ENCODE measurements at places on chromosomes 1 and 21. TPM values are rescaled to one million over a fixed set of nuclear protein-coding genes. Genes with fewer than 3 reads are reported as not detected.

The CACNA1S gene
- total RNA-seq, result under 0.01 TPM

The ATF3 gene
- 8.6 TPM for total RNA-seq

The KCNN3 gene
- 1.6 TPM for total RNA-seq

The NBPF20 gene
- 3.6 TPM for total RNA-seq

The FLG2 gene
- not detected for total RNA-seq

The S100A9 gene
- 43.2 TPM for total RNA-seq

The C1orf210 gene
- 11.7 TPM for total RNA-seq

The FAM131C gene
- not detected for total RNA-seq

The RGS1 gene
- 10.4 TPM for total RNA-seq

The PRR9 gene
- total RNA-seq, result not detected

The DUSP23 gene
- 91.1 TPM for total RNA-seq

The CCDC30 gene
- 8.9 TPM for total RNA-seq

The SPRR2E gene
- total RNA-seq, result not detected

The NBPF11 gene
- 10.1 TPM for total RNA-seq

The CYP2J2 gene
- total RNA-seq, result 4.9 TPM

The IL19 gene
- total RNA-seq, result not detected

The FCRL6 gene
- total RNA-seq, result 6.3 TPM

The SIPA1L2 gene
- 8.6 TPM for total RNA-seq

The CHIA gene
- total RNA-seq, result not detected

The AVPR1B gene
- total RNA-seq, result 0.78 TPM

The GRHL3 gene
- not detected for total RNA-seq

The SUSD4 gene
- total RNA-seq, result 3.6 TPM

The CAPN8 gene
- not detected for total RNA-seq

The E2F2 gene
- not detected for total RNA-seq

The SLAMF8 gene
- not detected for total RNA-seq

The SAMD11 gene
- 2.1 TPM for total RNA-seq

The ERG gene
- 4.2 TPM for total RNA-seq

The MPL gene
- not detected for total RNA-seq

The OPTC gene
- total RNA-seq, result not detected

The KRTAP21-2 gene
- total RNA-seq, result not detected

The MANEAL gene
- 6.2 TPM for total RNA-seq

The HES3 gene
- total RNA-seq, result not detected

The SH3GLB1 gene
- 31.6 TPM for total RNA-seq

The TCEA3 gene
- total RNA-seq, result 140 TPM

The LACTBL1 gene
- total RNA-seq, result not detected

The CA6 gene
- not detected for total RNA-seq

The AIRE gene
- 1.0 TPM for total RNA-seq

The SMPDL3B gene
- 28.0 TPM for total RNA-seq

The KAZN gene
- total RNA-seq, result 12.2 TPM

The FLVCR1 gene
- total RNA-seq, result 4.2 TPM

Data from body of pancreas (tissue), 4 donors.